ENCODE measurements at places on chromosomes 7 and 10.

DNA sequence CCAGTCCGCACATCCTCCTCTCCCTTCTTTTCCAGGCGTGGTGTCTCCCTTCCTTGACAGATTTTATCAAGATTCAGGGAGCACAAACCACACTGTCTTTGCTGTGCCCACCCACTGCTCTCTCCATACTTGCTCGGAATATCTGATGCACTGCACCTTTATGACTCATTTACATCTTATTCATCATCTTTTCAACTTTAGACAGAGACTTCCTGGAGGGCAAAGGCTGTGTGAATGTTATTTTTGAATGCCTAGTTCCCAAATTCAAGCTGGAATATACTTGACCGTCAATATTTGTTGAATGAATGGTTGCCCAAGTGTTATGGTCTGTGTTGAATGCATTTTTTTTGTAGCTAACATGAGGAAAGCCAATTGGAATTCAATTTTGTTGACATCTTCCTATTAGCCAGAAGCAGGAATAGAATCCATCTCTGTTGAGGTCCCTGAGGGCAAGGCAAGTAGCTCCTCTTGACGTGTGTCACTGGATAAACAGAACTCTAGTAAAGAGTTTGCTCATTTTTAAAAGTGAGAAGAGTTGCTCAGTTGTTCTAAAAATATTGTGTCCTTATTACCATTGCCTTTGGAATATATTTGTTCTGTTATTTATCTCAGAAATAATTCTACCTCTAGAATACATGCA, 95.0 kb downstream of the KLF6 start:
- no peak for DNase-seq

DNA sequence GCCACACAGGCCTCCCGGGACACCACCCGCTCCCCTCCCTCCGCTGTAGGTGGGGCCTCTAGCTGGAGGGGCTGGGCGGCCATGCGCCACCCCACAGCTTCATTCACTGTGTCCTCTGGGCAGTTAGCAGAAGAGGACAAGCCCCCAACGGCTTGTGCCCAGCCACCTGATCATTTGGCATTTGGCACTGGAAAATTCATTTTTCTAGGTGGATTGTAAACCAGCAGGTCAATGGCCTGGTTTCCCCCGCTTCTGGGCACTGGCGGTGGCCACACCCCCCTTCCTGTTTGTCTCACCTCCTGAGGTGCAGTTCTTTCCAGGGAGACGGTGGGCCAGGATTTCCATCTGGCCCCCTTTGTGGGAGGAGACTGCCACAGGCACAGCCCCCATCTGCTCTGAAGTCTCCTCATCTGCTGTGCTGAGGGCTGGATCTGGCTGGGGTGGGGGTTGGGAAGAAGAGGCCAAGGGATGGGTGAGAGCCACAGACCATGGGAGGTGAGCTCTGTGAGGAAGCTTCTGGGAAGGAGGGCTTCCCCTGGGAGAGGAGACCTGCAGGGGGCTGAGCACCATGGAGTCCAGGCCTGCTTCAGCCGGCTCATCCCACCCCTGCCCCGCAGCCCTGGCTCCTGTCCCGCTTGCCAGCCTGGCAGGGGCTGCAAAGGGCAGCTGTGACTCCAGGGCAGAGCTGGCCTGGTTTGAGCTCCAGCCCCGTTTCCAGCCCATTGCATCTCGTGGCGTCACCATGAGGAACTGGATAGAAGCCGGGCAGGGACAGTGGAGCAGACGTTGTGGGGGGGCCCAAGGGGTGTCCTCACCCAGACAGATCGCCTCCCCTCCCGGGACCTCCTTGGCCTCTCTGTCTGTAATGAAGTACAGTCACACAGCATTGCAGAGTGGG, 40.1 kb upstream of the SLC29A3 start:
- DNase-seq: no peak

- DNase-seq: no peak
These were observed 556.1 kb downstream of the GALNT17 start for GRCh38 chr7:71687831-71688599.

DNA sequence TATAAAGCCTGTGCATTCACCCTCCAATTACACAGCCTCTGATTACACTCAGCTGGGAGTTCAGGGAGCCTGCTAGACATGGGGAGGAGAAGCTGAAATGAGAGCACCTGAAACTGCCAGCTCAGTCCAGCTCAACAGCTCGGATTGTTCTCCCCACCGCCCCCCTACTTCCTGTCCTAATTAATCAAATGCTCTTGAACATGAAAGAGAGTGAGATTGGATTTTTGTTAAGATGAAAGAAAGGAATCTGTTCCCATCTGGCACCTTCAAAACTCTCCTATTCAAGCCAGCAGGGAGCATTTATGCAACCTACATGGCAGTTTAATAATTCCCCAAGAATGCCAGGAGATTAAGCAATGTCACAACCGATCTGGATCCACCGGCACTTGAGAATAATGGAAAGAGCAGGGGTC, 98.0 kb downstream of the NPSR1 start:
- no peak for DNase-seq

DNA sequence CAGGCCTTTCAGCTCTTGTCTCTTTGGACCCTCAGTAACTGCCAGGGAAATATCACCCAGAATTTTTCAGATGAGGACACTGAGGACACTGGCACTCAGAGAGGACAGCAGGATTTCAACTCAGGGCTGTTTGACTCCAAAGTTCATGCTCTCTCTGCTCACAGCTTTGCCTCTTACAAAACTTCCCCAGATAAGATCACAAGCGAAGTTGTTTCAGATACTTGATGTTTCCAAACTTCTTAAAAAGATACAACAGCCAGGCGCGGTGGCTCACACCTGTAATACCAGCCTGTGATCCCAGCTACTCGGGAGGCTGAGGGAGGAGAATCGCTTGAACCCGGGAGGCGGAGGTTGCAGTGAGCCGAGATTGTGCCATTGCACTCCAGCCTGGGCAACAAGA, 32.4 kb upstream of the ZRANB1 start:
- DNase-seq: no peak

DNA sequence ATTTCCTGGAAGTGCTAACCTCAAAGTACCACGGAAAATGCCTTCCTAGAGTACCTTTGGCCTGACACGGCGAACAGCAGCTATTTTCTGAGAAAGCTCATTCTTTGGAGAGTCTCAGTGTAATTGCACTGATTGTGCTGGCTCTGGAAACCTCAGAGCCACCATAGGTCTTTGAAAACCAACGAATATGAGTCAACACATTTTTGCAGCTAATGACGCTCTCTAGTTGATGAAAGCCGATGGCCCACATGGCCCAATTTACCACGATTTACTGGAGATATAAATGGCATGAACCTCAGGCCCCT, 187.1 kb downstream of the ADARB2 start:
- DNase-seq: no peak

- no peak for DNase-seq
These were observed 126.0 kb downstream of the SKIDA1 start for GRCh38 chr10:21399392-21400035.

DNA sequence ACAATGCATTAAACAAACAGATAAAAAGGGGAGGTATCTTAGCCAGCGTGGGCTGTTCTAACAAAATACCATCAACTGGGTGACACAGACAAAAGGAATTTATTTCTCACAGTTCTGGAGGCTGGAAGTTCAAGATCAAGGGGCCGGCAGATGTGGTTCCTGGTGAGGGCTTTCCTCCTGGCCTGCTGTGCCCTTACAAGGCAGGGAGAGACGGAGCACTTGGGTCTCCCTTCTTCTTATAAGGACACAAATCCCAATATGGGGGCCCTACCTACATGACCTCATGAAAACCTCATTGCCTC, 281.6 kb upstream of the KLF14 start:
- DNase-seq: no peak

GRCh38 chr10:53052521-53053164, 280.1 kb upstream of the MBL2 start:
- DNase-seq: no peak

DNA sequence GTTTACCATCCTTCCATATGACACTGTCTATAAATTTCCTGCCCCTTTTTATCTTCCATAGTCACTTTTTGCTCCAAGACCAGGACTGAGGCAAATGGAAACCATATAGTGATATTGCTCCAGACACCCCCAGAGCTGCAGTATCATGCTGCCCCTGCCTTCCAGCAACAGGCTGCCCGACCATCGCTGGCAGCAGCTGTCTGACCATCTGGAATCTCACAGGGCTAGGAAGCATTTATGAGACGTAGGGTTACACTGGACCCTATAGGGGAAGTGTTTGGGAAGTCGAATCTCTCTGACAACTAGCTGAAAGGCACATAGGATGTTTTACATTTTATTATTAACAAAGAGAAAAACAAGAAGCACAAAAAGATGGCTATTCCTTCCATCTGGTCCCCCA, 19.4 kb downstream of the ENO4 start:
- DNase-seq: no peak

DNA sequence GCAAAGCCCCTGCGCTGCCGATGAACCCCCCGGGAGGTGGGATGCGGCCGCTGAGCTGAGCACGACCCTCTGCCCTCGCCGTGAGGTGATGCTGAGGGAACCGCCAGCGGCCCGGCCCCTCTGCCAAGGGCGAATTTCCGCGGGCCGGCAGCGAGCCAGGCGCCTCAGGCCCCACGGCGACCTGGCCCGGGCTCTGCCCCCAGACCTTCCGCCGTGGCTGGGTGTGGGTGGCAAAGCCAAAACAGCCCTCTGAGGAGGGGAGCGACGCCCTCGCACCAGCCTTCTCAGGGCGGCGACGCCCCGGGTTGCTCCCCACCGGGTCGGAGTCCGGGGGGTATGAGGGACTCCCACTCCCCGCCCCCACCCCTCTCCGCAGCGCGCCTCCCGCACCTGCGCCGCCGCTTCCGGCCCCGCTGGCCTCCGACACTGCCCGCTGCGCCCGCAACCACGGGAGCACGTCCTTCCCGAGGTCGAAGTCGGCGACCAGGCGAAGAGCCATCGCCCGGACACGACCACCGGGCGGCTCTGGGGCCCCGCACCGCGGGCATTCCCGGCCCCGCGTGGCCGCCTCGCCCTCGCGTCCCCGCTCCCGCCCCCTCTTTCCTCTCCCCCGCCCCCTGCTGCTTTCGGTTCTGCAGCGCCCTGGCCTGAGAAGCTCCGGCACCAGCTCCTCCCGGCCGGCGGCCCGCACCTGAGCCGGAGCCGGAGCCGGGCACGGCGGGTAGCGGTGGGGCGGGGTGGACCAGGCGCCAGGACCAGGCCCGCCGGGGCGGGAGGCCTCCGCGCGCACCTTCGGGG, at the start of gene GSAP:
Gene GSAP, minus strand, starts transcription at position 527 of the 798 bp plus-strand sequence. Its CDS starts 28 bp downstream, at position 499.
- DNase-seq: no peak

DNA sequence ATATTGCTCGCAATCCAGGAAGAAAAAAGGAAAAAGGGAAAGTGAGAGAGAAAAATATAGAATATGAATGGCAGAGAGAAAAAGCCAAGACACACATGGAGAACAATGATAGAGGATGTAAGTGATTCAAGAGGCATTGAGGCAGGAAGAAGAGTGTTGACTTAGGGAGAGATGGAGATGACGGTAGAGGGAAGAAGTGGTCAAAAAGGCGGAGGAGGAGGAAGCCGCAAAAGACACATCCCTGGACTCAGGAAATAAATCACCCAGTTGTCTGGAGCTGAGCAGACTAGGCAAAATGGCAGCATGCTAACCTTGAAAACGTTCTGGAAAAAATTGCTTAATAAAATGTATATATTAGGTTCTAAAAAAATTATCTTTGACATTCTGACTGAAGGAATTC, 17.7 kb upstream of the GPR37 start:
- DNase-seq: no peak

GRCh38 chr10:95325863-95326262, 35.1 kb upstream of the PDLIM1 start:
- no peak for DNase-seq

DNA sequence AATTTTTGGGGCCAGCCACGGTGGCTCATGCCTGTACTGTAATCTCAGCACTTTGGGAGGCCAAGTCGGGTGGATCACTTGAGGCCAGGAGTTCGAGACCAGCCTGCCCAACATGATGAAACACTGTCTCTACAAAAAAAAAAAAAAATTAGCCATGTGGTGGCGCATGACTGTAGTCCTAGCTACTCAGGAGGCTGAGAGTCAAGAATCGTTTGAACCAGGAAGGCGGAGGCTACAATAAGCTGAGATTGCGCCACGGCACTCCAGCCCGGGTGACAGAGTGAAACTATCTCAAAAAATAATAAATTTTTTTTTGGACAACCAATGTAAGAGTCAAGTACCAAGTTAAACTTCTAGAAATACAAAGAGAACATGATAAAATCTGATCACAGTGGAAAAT, 164.6 kb downstream of the AVL9 start:
- DNase-seq: no peak

DNA sequence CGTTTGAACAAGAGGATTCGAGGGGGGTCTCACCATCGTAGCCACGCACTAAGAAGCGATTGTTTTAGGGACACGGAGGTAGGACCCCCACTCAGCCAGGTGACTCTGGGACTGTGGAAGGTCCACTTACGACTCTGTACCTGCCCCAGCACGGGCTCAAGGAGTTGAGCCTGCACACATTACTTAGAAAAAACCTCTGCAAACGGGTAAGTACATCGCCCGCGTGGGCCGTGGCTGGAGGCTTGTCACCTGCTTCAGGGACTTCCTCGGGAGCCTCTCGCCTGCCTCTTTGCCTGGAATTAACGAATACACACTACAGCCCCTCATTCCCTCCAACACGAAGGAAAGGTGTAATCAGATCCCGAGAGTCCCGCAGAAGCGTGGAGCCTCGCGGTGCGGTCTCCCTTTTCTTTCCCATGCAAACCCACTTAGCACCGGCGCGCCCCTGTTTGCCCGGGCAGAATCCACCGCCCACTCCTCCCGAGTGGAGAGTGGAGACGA, 826 bp downstream of the PODXL start:
- DNase-seq: no peak

GRCh38 chr10:89392974-89393373, 551 bp downstream of the IFIT1 start:
- DNase-seq: no peak

- DNase-seq: no peak
These were observed 117.9 kb upstream of the COL1A2 start for GRCh38 chr7:94276795-94277194.

DNA sequence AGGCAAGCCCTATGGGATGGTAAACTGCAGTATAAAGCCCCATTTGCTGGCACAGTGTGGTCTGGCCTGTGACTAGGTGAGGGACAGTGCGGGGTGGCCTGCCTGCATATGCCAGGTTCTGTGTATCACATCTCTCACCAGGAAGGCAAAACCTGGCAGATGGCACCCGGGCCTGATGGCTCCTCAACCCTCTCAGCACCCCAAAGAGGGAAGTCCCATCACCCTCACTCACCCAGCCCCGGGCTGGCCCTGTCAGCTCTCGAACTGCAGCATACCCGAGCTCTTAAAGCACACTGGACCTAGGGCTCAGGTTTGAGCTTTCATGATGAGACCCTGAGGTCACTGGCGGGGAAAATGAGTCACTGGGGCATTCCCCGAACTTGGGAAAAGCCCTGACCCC, 130.5 kb downstream of the LHPP start:
- DNase-seq: no peak
